Glutamatergic neuron (in vitro differentiated cells): ENCODE measurements at places on chromosomes 5 and 9.

DNA sequence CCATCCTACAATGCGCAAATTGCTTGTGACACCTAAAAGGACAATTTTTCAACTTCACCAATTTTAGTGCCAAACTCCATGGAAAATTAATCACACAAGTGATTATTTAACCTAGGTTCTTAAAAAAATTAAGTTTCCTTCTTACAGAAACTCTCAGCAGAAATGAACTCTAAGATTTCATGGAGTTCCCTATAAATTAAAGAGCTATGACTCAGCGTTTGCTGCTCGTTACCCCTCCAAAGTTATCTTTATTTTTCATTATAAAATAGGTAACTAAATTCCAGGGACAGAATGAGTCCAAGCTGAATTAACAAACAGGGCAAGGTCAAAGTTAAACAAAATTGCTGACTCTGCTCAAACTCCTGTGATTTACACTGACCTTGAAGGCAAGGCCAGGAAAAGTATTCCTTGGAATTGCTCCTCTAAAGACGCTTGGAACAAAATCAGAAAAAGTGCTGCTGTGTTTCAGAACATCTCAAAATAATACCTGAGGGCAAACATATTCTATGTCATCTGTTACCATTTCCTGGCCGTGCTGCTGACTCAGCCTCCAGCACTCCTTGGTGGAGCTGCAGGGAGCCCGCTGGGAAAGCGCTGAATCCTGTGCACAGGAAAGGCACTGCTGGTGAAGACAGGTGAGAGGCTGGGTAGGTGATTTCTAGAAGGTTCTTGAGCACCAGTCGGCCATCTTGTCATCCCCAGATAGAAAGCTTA lies 2.5 kb upstream of the CMBL start:
- no peak for DNase-seq

DNA sequence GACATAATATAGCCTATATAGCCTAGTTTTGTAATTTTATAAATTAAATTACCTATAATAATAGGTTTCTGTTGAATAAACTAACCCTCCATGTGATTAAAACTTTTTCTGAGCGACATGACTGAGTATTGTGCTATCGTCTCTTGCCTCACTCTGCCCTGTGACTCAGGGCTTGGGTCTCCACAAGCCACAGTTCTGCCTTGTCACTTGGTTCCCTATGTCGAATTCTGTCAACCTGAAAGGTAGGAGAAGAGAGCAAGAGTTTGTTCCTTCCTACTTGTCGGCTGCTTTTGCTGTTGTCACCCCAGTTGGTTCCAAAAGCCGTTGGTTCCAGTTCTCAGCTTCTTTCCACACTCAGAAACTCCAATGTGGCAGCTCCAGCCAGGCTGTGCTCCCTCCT lies 285.9 kb downstream of the PSAT1 start:
- DNase-seq = no peak

GRCh38 chr5:113487781-113488644 lies at the start of gene MCC:
Gene MCC, minus strand, starts transcription at chr5:113488453.
- peak; percentile 95 for DNase-seq

DNA sequence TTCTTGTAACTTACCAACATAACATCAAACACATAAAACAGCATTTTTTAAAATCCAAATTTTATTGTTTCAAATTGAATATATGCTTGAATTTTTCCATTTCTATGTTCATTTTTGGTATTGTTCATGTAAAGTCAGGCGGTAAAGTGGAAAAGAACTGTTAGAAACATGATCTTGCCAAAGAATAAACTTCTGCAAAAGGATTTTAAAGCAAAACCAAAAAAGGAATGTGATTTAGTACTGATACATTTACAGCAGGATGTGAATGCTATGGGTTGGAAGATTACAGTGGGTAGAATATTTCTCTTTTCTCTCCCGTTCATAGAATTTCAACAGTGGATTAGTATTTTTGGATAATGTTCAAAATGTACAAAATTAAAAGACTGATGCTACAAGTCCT lies 277.2 kb upstream of the MPDZ start:
- no peak for DNase-seq

DNA sequence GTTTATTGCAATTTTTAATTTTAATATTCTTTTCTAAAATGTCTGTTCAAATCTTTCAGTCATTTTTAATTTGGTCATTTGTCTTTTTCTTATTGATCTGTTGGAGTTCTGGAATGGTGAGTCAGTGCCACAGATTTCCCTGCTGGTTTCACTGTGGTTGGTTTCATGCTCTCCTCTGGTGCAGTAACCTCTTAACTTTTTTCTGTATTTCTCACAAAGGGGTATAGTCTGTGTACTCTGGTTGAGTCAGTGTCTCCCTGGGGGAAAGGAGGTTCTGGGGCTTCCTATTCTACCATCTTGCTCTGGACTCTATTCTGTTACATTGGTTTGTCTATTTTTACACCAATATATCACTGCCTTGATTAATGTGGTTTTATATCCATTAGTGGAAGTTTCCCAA lies 178.8 kb downstream of the CSNK1G3 start:
- no peak for DNase-seq

DNA sequence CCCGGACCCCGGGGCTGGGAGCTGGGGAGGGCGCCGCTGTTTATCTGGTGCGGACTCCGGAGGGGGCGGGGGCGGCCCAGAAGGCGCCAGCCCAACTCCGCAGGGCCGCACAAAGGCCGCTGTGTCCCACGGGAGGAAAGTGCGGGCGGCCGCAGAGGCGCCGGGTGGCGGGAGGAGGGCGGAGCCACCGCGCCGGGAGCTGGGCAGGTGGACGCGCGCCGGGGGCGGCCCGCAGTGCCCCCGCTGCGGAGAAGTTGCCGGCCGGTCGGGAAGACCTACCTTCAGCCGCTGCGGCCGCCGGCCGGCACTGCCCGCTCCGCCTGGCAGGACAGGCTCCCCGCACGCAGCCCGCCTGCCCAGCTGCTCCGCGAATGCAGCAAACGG lies 43.6 kb downstream of the NACC2 start:
- no peak for DNase-seq

- no peak for DNase-seq
These were observed 39.3 kb downstream of the NR2F1 start for GRCh38 chr5:93622240-93622885.

GRCh38 chr9:94813379-94813778 lies 86.9 kb downstream of the AOPEP start:
- no peak for DNase-seq

- no peak for DNase-seq
These were observed 78.5 kb downstream of the ZCCHC7 start for GRCh38 chr9:37198831-37199230.

DNA sequence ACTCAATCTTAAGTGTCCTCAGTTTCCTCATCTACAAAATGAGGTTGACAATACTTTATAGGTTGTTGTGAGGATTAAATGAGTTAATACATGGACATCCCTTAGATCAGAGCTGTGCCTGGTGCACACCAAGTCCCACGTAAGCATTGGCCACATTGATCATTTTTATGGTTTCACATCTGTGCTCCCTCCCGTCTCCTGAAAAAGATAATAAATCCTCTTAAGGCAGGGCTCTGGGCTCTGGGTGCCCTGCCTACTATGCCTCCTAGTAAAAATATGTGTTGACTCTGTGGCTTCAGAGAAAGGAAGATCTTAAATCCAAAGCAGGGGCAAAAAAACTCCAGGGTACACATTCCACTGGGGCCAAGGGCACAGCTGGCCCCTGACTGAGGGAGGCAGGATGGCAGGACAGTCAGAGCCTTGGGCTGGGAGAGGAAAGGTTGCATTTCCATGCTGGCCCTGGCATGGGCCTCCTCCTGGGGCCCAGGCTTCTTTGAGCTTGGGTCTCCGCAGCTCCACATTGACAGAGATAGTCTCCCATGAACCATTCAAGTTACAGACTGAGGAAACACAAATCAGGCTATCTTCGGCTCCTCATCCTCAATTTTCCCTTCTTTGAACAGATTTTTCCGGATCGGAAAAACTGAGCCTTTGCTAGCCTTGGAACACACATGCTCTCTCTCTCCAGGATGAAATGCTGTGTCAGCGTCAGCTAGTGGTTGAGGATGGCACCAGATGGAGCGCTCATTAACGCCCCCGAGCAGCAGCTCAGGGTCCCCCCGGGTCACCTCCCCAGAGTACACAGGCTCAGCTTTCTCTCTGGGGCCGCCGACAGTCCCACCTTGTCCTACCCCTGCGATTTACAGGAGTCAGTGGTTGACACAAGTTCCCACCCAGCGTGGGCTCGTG lies 22.4 kb upstream of the KIF12 start:
- DNase-seq = peak; percentile 38

GRCh38 chr9:121865884-121866283 lies 214.4 kb downstream of the DAB2IP start:
- DNase-seq = no peak

GRCh38 chr5:76838481-76839261 lies 11.1 kb upstream of the S100Z start:
- DNase-seq = no peak

GRCh38 chr9:4662108-4662988 lies at the start of gene PLPP6:
Gene PLPP6, plus strand, starts transcription at chr9:4662294. Its CDS starts 82 bp downstream, at chr9:4662376.
- DNase-seq = peak; percentile 89

DNA sequence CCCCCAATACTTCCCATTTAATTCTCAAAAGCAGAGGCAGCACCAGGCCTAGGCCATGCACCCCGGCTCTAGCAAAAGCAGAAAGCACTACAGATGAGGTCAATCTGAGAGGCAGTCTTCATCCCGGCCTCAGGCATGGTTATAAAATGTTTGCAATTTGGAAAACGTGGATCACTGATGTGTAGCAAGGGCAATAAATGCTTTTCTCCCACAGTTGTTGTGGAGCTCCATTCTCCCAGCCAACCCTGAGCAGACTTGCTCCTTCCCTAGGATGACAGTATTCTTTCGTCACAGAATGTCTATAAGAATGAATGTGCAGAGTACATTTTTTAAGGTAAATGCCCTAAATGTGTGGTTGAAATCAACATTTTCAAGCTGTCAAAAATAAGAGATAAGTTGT lies 157.3 kb upstream of the DAPK1 start:
- no peak for DNase-seq

GRCh38 chr5:169803077-169803981 lies 166.3 kb downstream of the DOCK2 start:
- no peak for DNase-seq

GRCh38 chr5:54990841-54991258 lies 5.5 kb upstream of the ESM1 start:
- no peak for DNase-seq

- no peak for DNase-seq
These were observed 52.4 kb downstream of the NSD1 start for GRCh38 chr5:177185993-177186392.

DNA sequence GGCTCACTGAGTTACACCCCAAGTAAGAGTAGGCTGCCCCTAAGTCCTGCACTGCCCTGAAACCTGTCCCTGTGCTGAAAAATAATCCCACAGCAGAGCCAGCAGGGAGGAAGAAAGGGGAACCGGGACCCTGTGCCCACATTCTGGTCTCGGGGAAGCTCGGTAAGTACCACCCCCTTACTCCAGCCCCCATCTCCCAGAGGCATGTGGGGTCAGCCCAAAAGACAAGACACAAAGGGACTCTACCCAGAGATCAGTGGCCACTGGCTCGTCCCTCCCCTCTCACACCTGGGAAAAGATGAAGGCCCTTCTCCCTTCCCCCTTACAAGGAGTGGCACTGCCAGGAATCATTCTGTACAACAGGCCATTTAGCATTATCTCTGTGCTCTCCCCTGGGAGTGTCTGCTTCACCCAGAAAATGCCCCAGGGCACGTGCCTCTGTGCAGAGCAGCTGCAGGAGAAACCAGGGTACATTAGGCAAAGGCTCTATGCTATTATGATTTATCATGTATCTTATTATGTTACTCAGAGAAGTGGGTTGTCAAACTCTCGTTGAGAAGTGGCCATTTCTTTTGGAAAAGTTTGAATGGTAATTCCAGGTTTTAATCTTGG lies 71.3 kb downstream of the NDFIP1 start:
- DNase-seq = no peak

DNA sequence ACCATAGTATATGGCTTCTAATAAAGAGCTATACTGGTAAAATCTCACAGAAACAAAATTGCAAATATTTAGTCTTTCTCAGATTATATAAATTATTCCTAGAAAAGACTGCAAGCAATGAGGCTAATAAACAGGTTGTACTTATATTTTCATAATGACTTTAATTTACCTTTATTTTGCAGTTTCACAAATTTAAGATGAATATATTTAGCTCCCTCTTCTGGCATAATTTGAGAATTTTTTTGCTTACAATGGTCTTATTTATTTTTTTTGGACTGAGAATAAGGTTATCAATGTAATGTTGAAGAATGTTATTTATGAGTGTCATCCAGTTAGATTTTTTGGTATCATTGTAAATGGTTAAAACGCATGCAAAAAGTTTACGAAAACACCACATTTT lies 56.7 kb downstream of the PIK3R1 start:
- no peak for DNase-seq

- DNase-seq = no peak
These were observed 114.8 kb downstream of the TLE4 start for GRCh38 chr9:79686381-79687130.

DNA sequence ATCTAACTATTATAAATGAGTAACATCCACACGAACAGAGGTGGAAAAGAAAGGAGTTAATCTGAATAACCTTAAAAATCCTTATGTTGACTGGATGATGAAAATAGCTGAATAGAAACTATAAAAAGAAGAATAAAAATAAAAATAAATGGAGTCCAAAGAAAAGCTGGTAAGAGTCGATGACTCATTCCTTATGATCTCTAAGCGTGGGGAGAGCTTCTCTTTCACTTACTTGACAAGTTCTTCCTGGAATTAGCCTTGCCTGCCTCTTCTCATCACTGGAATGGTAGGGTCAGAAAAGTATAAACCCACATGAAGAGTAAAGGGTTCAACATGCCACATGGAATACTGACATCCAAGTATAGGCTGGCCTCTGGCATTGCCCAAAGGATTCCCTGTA lies 477.0 kb upstream of the RGMB start:
- DNase-seq = no peak

- no peak for DNase-seq
These were observed 218.6 kb downstream of the SNX18 start for GRCh38 chr5:54736003-54736797.

DNA sequence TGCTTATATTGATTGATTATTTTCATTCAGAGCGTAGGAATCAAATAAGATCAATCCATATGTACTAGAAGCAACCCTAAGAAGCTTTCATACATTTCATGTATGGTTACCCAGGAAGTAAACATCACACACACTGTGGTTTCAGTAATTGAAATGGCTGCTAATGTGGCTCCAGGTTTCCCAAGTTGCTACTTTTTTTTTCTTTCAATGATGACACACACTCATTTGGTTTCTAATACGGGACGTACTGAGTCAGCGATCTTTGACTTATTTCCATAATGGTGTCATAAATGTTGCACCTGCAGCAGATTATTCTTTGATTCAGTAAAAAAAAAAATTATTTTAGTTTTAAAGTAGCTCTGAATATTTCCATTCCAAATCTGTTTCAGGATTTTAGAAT lies 248.6 kb downstream of the CTNND2 start:
- DNase-seq = no peak
